ENCODE measurements at places on chromosomes 12 and 14. TPM values are rescaled to one million over a fixed set of nuclear protein-coding genes. Genes with fewer than 3 reads are reported as not detected.

DNA sequence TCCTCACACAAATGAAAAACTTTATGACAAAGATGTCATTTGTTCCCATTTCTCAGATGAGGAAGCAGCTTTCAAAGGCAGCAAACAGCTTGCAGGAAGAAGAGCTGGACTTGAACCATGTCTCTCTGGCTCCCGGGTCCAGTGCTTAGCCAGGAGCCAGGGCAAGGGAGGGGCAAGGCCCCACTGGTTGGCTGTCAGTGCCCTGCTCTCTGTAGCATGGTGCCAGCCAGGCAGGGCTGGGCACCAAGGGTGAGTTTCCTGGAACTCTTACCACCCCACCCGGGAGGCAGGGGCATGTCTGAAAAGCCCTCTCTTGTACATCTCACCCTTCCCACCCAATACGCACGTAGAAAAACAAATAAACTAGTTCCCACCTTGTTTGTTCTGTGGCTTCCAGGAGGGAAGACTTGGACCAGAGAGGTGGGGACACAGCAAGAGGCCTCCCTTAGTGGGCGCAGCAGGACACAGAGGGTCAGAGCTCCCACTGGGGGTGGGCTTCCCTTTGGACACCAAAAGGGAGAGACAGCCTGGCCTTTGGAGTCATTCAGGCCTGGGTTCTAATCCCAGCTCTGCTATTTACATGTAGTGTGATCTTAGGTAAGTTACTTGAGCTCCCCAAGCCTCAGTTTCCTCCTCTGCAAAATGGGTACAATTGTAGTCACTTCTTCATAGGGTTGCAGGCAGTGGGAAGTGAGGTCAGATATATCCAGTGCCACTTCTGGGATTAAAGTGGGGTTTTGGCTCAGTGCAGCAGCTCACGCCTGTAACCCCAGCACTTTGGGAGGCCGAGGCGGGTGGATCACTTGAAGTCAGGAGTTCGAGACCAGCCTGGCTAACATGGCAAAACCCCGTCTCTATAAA is 17.2 kb downstream of the TRPV4 start:
- DNase-seq = no peak

DNA sequence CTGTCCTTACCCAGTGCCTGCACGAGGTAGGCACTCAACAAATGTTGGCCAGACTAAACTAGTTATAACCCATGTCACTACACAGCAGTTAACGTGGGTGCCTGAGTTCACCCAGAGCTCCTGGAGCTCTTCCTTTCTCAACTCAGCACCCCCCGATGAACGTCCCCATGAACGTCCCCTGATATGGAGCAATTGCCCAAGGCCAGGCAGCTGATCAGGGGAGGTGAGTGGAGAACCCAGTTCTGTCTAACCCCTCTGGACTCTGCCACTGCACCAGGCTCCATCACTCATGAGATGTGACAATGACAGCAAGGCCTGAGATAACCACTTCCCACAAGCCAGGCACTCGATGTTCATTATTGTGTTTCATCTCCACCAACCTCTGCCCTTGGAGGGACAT is 199.0 kb downstream of the BCL11B start:
- no peak for DNase-seq

GRCh38 chr12:9364224-9365176 is 156.3 kb upstream of the PZP start:
- peak; percentile 73 for DNase-seq

- no peak for DNase-seq
Observed at GRCh38 chr14:86179980-86180379, 650.0 kb downstream of the FLRT2 start.

- no peak for DNase-seq
Observed at GRCh38 chr14:51605575-51605974, 46.1 kb upstream of the FRMD6 start.

GRCh38 chr14:65191716-65192115 is 89.4 kb upstream of the MAX start:
- DNase-seq = no peak

GRCh38 chr12:32478858-32479725 is 79.7 kb downstream of the FGD4 start:
- no peak for DNase-seq

DNA sequence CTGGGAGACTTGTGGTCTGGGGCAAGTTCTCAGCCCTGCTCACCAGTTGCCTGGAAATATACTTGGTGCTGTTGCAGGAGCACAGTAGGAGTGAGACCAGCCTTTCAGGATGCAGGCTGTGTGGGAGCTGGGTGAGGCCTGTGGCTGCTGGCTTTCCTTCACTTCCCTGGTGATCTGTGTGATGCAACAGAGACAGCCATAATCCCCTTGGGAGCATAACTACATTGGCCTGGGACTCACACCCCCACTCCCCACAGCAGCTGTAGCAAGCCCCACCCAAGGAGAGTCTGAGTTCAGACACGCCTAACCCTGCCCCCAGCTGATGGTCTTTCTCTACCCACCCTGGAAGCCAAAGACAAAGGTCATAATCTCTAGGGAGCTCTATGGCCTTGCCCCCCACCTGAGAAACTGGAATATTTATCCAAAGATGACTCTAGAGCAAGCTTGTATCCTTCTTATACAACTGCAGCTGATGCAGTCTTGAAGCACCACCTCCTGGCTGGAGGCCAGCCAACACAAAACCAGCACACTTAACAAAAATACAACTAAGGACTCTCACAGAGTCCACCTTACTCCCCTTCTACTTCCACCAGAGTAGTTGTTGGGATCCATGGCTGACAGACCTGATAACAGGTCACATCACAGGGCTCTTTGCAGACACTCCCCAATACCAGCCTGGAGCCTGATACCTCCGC is 190.4 kb upstream of the CPNE8 start:
- no peak for DNase-seq

GRCh38 chr14:33957299-33957698 is 6.4 kb upstream of the EGLN3 start:
- DNase-seq = no peak

DNA sequence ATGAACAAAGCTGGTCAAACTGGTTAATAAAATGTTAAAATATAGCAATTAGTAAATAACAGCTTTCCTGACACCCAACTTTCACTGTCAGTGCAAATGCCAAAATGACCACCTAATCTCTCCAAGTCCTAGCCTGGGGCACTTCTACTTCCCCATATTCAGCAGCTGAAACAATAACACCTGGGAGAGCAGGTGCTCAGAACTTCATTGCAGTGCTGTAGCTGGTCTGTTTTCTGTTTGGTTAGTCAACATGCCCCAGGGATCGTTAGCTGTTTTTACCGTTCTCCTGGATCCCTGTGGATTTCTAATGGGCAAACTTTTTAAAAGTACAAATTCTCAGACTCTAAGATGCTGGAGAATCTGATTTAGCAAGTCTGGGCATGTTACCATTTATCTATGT is 759.7 kb downstream of the GALC start:
- DNase-seq = no peak

DNA sequence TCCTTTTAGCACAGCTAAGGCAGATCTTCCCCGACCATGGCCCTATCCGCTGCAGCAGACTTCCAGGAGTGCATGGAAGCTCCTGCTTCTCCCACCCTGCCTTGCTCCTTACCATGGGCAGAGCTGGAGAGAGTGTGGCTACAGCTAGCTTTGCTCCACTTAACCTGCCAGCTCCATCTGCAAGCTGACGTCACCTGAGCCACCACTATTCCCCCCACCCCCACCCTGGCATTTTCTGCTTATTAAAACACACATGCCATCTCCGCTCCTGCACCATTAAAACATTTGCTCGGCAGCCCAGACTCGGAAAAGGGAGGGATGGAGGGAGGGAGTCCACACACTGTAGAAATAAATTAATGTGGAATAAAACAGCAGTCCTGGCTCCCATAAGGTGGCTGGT is 67.8 kb downstream of the TUNAR start:
- no peak for DNase-seq

GRCh38 chr14:104821229-104821945 is 20.5 kb downstream of the ZBTB42 start:
- DNase-seq = peak; percentile 12

DNA sequence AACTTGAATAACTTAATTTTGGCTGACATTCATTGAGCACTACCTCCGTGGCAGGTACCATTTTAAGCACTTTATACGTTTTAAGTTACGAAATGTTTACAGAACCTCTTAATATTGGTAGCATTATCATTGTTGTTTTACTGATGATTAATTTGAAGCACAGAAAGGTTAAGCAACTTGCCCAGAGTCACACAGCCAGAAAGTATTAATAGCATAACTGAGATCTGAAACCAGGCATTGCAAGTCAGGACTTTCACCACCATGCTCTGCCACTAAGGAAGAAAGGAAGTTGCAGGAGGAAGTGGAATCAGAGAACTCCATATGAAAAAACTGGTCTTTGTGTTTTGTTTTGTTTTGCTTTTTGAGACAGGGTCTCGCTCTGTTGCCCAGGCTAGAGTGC is 28.2 kb upstream of the BCAT1 start:
- no peak for DNase-seq

- no peak for DNase-seq
Observed at GRCh38 chr14:25247609-25248008, 197.7 kb upstream of the STXBP6 start.

Gene MYF6
- total RNA-seq = not detected

Gene RNASE7
- not detected for total RNA-seq

Gene CAPZA3
- total RNA-seq = not detected

Gene NOC4L
- total RNA-seq = 12.1 TPM

Gene SPIC
- not detected for total RNA-seq

Gene MYF5
- total RNA-seq = not detected

Gene SELPLG
- 1.3 TPM for total RNA-seq

Gene SRRM4
- total RNA-seq = not detected

Gene ZDHHC22
- total RNA-seq = not detected

Gene SAMD15
- 1.3 TPM for total RNA-seq

Gene SLC10A1
- total RNA-seq = not detected

Gene ZNF891
- 0.86 TPM for total RNA-seq

All from fibroblast of villous mesenchyme (primary cell).